ENCODE measurements at places on chromosomes 2 and 18. TPM values are rescaled to one million over a fixed set of nuclear protein-coding genes. Genes with fewer than 3 reads are reported as not detected.

DNA sequence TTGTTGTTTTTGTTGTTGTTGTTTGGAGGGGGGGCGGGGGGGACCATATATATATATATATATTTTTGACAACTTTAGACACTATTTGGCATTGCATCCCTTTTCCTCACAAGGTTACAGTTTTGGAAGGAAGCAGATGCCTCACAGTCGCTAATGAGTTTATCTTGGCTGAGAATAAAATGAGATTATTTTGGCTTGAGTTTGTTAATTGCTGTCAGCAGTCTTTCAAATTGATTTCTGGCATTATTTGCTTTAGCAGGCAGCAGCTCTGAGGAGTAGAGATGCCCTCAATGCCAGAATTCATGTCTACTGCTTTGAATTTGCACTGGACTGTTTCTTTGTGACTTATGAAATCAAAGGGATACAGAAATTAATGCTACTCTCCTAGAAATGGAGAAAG, 595.2 kb upstream of the HNMT start:
- no peak for DNase-seq

DNA sequence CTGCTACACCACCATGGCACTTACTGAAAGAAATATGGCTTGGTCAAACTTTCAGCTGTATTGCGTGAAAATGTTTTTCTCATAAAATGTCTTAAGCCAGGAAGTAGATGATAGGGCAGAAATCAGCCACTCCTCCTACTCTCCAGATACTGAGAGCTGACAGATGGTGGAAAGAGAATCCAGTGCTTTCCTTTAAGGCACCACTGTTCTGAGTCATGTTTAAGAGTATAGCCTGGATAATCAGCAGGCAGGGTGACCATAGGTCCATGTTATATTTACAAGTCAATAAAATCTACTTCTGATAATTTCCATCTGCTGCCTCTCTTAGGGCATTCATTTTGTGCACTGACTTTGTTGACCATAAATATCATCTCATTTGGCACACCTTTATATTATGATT, 21.9 kb downstream of the ARPC2 start:
- DNase-seq: no peak

DNA sequence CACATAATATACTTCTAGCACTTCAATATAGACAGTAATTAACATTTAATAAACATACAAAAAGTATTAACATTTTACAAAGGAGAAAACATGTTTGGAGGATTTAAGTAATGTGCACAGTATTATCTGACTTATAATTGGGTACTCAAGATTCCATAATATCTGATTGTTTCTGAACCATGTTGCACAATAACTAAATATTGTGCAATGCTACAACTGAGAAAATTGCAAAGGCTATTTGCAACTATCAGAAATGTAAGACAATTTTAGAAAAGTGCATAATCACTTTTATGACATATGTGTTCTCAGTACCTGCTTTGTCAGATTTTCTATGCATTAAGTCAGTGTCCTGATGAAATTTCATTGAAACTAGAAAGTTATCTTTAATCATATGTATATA, 934.6 kb downstream of the SOCS6 start:
- no peak for DNase-seq

- no peak for DNase-seq
Measured at GRCh38 chr18:32896776-32897547, 124.1 kb upstream of the KLHL14 start.

- DNase-seq: peak; percentile 29
Measured at GRCh38 chr2:232876161-232876977, 6.3 kb downstream of the SNORC start.

- no peak for DNase-seq
Measured at GRCh38 chr18:27377251-27377650, 192.1 kb upstream of the CHST9 start.

DNA sequence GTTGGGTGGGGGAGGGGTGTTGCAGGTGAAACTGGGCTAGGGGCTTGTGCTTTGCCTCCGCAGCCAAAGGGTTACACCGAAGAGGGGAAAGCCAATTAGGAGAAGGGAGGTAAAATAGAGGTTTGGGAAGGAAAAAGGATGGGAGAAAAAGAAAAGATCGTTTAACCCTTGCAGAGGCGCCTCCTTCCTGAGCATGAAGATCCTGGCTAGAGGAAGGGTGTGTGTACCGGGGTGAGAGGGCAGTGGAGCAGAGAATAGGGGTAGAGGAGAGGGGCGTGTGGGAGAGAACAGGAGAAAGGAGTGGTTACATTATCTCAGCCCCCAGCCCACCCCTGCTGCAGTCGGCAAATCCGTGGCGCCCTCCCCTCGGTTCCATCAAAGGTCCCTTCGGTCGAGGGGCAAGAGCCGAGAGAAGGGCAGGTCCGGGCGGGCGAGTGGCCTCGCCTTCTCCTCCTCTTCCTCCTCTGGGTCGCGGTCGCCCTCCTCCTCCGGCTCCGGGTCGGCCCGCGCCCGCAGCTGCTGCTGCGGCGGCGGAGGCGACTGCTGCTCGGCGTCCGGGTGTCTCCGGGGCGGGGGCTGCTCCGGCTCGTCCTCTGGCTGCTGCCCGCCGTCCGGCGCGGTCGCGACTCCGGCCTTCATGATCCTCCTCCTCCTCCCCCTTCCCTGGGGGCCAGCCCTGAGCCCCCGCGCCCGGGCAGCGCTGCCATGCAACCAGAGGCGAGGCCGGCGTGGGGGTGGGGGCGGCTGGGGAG, 1.1 kb downstream of the MARCHF4 start:
- DNase-seq: no peak

DNA sequence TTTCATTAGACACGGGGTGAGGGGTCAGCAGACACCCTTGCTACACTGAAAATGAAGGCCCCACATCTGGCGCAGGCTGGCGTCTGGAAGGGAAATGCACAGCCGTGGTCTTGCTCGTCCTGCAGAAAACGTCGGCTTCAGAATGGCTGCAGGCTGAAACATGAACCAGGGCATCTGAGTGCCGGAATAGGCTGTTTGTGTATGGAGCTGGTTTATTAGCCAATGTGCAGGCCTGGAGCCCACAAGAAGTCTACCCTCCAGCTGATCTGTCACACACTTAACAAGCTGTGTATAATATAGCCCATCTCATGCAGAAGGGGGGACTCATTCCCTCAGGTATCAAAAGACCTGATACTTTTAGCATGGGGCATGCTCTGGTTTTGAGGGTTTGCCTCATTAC, 153.4 kb upstream of the SOX11 start:
- DNase-seq: no peak

- no peak for DNase-seq
Measured at GRCh38 chr18:68642003-68642402, 72.9 kb downstream of the TMX3 start.

GRCh38 chr2:1976112-1976511, 231.8 kb upstream of the PXDN start:
- no peak for DNase-seq

DNA sequence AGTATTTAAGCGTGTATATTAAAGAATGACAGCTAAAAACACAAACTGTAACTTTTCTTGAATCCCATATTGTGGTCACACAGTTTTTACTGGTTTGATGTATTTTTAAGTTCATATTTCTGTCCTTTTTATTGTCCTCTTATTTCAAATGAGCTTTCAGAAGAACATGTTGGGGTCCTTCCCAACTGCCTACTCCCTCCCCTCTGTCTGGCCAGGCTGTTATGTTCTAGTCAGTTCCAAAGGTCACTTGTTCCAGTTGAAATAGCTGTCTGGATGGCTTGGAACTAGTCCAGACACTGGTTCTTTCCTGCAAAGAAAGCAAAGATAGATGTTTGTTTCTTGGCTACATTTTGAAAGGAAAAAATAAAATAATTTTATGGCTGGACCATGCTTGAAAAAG, 306.9 kb downstream of the GULP1 start:
- no peak for DNase-seq

DNA sequence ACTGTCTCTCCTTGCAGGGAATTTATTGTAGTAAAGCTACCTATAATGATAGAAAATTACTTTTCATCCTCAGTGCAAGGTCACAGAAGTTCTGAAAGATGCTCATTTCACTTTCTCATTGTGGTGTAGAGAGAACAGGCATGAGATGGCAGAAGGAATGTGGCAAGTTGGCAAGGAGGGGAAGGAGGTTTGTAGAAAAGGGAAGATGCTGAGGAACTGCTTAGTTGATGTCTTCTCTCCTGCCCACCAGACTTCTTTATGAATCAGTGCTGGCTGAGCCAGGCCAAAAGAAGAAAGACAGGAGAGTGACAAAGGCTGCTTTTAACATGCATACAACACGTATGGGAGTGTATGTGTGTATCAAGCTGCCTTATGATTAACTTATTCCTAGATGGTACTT, 164.4 kb downstream of the PRPF40A start:
- no peak for DNase-seq

- no peak for DNase-seq
Measured at GRCh38 chr18:29012883-29013465, 836.0 kb upstream of the CDH2 start.

GRCh38 chr2:28135324-28135723, 244.8 kb downstream of the BABAM2 start:
- no peak for DNase-seq

DNA sequence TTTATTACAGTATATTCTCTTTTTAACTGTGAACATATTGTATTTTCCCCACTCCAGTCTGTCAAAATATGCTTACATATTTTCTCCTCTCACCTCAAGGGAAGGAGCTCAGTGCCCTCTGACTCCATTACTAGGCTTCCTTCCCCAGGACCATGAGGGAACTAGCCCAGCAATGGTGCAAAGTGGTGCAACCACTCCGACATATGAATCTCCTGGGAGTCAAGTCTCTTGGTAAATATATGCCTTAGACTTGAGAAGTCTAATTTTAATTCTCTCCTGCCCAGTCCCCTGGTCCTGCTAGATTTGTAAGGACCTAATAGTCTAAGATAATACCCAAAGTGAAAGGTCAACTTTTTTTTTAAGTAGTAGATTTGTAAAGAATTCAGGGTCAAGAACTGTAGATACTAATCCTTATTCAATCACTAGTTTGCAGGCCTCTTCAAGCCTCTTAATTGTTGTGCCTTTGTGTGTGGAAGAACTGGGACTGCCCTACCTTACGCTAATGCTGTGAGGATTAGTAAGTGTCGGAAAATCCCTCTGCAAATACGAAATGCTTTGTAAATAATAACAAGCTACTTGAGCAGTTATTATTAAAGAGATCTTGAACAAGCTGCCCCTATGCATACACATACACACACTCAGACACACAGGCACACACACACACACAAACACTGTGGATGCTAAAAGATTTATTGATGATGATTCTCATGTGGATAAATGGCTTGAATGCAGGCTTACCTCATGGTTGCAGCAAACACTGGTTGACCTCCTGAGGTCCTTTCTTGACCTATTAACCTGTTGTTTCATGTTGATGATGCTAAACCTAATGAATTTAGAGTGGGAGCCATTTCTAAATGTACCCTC, 251.2 kb upstream of the PARD3B start:
- no peak for DNase-seq

- DNase-seq: no peak
Measured at GRCh38 chr2:49755777-49756176, 601.5 kb upstream of the FSHR start.

- no peak for DNase-seq
Measured at GRCh38 chr2:206354129-206354528, 79.7 kb downstream of the ZDBF2 start.

DNA sequence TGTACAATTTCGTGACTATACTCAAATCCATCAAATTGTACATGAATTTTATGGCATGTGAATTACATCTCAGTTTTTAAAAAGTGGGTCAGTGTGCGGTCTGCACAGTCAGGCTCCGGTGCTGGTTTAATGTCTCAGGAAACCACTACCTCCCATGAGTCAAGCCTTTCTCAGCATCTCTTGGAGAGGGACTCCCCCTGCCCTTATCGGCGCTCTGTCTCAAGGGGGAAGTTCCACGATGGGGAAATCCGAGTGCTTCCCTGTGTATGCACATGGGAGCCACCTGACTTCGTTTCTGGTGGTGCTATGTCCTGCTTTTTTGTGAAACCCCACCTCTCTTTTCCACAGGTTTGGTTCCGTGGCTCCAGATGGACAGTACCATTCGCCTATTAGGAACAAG, 72.5 kb downstream of the ACOXL start:
- no peak for DNase-seq

DNA sequence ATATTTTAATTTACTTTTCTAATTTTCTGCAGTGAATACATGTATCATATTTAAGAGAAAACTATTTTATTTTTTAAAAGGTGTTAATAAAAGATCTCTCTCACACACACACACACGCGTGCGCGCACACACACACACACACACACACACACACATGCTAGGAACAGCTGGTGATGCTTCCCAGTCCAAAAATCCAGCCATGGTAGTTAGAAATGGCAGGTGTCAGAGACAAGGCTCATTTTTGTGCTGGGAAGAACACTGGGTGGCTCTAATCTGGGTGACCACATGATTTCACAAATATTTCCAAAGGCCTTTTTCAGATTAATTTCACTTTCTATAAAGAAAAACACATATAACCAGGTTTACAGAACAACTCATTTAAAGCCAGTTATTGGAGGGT, 104.5 kb upstream of the NCK2 start:
- DNase-seq: no peak

GRCh38 chr2:209578394-209579001, 154.7 kb downstream of the MAP2 start:
- DNase-seq: no peak

DNA sequence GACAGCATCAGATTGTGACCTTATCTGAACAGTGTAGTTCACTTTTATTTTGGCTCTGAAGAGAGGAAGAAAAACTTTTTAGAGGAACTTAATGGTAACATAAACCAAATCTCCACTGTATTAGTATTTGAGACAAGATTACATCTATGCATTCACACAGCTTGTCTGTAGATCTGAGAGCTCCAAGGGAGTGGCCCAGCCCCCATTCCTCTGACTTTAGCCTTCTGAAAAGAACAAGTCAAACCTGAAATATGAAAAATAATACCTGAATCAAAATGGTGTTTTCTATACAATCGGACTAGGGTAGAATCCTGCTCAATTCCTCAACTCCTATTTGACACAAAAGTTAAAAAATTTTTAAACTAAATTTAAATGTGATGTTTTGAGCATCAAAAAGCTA, 23.1 kb downstream of the STARD7 start:
- DNase-seq: no peak

GRCh38 chr2:179096090-179096489, 46.2 kb upstream of the CCDC141 start:
- DNase-seq: no peak

DNA sequence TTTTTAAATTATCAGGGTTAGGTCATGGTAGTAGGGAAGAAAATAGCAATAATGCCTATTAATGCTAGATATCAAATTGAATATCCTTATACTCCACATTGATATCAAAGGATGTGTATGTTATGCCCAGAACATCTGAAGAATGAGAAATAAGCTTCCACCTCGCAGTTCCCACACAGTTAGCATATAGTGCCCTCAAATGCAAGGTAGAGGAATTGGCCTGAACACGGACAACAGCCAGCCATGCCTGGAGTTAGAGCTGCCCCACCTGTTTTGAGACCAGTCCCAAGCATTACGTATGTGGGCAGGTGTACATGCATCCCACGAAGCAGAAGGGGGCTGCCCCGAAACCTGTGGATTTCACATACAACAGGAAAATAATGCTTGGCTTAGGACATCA, 79.6 kb downstream of the SUMO1 start:
- no peak for DNase-seq

TUBA4A gene
- 164 TPM for total RNA-seq

MC5R gene
- total RNA-seq: not detected

C1QL2 gene
- not detected for total RNA-seq

ALPG gene
- not detected for total RNA-seq

RESP18 gene
- not detected for total RNA-seq

CABYR gene
- total RNA-seq: 0.59 TPM

SERPINB4 gene
- not detected for total RNA-seq

SERPINB2 gene
- total RNA-seq: not detected

ALS2 gene
- total RNA-seq: 36.5 TPM

DUSP19 gene
- total RNA-seq: 8.6 TPM
